ENCODE measurements at places on chromosomes 7 and 10.

- DNase-seq = peak; percentile 54
Observed at GRCh38 chr7:23055582-23056178, 41.8 kb upstream of the HYCC1 start.

GRCh38 chr10:51862149-51862548, 162.8 kb upstream of the CSTF2T start:
- DNase-seq = no peak

DNA sequence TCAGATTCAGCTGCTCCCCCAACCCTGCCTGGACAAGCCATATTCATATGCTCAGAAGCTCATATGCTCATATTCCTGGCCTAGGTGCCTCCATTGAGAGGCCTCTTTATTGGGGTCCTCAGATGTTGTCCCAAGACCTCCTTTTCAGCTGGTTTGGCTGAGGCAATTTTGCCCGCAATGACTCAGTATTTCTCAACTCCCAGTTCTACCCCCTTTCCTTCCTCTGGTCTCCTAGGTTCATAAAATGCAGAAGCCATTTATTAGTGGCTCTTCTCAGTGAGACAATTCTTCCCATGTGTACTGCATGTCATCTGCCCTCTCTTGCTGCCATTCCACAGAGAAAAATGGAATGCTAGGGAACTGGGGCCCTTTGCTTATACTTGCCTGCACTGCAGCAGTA, 110.7 kb downstream of the INHBA start:
- DNase-seq = no peak

DNA sequence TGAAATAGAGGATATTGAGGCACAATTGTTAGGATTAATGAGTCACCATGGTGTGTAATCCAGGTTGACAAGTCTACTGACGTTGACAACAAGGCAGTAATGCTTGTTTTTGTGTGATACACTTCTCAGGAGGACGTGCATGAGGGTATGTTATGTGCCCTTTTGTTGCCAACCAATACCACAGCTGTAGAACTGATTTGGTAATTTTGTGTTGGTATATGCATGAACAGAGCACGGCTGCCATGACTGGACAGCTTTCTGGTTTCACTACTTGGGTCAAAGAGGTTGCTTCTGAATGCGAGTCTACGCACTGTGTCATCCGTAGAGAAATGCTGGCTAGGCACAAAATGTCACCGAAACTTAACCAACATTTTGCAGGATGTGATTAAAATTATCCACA, 32.9 kb downstream of the PHTF2 start:
- DNase-seq = no peak

DNA sequence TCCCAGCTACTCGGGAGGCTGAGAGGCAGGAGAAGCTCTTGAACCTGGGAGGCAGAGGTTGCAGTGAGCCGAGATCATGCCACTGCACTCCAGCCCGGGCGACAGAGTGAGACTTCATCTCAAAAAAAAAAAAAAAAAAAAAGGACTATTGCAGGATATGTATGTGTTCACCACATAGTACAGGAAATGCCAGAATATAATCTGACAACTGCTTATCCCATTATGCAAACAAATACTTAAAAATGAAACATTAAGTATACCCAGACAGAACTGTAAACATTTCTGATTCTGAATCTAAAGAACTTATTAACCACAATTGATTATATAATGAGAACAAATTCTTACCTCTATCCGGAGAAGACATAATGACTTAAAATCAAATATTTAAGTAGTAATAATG, 18.7 kb downstream of the DKK1 start:
- no peak for DNase-seq

DNA sequence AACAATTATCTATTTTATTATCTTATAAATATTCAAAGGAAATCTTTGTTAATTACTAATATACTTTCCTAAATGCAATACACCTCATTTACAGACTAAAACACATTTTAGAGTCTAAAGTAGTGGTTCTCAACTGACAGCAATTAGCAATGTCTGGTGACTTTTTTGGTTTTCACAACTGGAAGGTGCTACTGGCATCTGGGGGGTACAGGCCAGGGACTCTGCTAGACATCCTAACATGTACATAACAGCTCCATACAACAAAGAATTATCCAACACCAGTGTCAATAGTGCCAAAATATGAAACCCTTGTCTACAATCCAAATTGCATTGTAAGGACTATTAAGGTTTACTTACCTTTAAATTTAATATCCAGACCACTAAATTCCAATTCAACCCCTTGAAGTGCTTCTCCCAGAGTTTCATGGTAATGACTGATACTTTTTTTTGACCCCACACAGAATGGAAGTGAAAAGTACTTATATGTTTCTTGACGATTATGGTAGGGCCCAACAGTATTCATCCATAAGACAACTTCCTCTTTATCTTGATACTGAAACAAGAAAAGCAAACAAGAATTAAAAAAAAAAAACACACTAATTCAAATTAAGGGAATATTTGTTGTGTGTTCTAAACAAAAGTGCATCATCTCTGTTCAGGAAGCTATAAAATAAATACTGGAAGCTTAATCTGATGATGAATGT, 10.4 kb downstream of the TM9SF3 start:
- no peak for DNase-seq

DNA sequence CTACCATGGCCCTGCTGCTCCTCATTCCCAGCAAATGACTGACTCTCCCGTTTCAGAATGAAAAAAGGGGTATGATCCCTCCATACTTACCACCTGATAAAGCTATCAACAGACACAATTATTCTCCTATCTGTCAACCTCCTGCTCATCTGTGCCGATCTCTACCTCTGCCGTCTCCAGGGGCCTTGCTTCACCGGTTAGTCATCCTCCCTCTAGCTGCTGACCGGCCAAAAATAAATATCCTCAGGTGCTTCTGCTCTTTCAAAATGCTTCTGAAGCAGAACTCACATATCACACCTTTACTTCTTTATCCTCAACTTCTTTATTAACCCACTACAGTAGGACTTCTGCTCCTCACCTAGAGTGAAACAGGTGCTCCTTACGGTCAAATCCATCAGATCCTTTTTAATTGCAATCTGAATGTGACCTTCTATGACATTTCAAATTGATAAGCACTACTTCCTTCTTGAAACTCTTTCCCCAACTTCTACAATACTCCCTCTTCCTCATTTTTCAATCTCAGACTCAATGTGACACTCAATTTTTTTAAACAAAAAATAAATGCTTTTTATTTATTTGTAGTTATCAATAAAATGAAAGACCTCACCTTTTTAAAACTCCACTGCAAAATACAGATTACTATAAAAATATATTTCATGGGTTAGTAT, 63.2 kb downstream of the LMBR1 start:
- no peak for DNase-seq

- no peak for DNase-seq
Observed at GRCh38 chr7:16260236-16260728, 161.1 kb downstream of the CRPPA start.

- no peak for DNase-seq
Observed at GRCh38 chr10:108913300-108913699, 1010.0 kb downstream of the XPNPEP1 start.

- no peak for DNase-seq
Observed at GRCh38 chr7:117946151-117946633, 73.0 kb upstream of the CTTNBP2 start.

DNA sequence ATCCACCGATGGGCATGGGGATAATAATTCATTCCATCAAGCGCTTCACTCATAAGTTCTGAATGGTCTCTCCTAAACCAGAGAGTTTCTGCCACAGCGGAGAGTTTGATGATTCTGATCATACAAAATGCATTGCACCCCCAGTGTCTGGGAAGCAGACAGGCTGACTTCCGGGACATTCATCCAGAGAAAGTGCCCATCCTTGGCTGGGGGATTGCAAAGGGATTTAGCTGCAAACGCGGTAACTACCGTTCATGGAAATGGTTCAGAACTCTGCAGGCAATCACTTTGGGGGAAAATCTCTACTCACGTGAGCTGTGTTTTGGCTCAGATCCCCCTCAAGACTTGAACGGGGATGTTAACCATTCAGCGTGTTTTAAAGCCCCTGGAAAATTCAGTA, 33.4 kb upstream of the CALN1 start:
- DNase-seq = no peak

DNA sequence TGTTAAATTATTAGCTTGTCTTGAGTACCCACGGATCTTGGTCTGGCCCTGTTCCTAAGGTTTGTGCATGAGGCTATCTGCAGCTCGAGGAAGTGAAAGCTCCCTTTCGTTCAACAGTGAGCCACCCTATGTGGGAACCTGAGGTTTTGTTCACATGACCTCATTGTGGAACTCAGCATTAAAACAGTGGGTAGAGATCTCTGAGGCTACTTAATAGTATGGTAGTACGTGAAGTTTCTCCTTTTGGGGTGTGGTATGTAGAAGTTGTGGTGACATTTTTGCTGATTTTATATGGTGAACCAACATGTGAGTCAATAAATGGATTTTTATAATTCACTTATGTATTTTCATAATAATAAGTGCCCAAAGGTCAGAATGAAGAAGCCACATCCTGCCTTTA, 252.7 kb upstream of the FERD3L start:
- DNase-seq = no peak

DNA sequence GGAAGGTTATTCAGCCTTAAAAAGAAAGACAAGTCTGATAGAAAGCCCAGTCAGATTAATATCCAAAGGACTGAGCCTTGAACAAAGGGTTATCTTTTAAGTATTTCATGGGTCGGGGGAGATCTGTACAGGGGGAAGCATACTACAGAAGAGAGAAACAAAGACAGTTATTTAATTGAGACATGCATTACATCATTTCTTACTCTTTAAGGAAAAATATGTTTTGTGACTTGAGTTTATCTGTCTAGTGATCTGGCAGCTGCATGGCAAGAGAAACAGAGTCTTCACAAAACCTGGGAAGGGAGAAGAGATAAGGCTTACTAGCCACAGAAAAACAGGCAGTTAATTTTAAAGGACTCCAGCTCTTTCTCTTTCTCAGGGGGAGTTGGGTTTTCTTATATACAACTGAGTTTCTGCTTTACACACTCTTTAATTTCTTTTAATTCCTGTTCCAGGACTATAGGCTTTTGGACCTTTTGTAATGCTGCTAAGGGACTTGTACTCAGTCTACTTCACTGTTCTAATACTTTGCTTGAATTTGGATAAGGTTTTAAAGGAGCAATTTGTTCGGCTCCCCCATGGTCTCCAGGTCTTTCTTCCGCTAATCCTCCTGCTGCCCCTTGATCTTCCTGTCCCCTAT, 20.9 kb upstream of the CYP3A43 start:
- DNase-seq = no peak

GRCh38 chr10:106107706-106108105, 1056.8 kb downstream of the SORCS1 start:
- DNase-seq = no peak

DNA sequence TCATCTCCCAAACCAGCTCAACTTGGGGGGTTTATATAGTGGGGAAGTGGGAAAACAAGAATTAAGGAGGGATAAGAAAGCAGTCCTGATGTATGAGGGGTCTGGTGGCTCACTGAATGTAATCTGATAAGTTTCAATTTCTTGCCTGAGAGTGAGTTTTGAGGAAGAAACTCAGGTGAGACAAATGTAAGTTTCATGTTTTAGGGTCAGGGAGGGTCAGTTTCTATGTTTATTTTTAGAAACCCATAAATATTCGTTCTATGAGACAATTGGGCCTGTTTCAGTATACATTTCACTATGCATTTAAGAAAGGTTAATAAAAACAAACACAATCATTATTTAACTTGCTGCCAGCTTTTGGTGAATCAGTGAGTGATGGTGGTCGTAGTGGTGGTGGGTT, 128.0 kb upstream of the MBL2 start:
- no peak for DNase-seq

DNA sequence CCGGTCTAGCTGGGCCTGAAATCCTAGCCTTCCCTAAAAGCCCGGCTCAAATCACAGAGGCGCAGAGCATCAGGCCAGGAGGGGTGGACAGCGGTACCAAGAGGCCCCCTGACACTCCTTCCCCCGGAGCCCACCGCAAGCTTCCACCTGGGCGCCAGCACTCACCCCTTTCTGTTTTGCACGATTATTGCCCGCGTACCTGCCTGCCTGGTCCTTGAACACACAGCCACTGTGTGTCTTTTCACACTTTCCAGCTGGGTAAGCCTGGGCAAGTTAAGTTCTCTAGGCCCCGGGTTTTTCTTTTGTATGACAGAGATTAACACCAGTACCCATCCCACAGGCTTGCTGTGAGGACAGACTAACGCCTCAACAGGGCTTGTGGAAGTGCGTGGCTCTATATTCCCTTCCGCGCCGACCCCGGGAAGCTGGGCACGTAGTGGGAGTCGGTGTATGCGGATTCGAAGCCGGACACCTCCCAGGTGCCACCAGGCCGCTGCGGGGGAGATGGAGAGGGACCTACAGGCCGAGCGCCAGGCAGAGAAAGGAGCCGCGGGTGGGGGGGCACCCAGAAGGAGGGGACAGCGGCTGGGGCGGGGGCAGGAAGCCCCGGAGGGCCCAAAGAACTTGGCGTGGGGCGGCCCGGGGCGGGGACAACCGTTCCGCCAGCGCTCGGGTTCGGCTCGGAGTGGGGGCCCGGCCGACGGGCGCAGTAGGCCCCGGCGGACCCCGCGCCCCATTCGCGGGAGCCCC, 792 bp downstream of the ZNF746 start:
- peak; percentile 5 for DNase-seq

DNA sequence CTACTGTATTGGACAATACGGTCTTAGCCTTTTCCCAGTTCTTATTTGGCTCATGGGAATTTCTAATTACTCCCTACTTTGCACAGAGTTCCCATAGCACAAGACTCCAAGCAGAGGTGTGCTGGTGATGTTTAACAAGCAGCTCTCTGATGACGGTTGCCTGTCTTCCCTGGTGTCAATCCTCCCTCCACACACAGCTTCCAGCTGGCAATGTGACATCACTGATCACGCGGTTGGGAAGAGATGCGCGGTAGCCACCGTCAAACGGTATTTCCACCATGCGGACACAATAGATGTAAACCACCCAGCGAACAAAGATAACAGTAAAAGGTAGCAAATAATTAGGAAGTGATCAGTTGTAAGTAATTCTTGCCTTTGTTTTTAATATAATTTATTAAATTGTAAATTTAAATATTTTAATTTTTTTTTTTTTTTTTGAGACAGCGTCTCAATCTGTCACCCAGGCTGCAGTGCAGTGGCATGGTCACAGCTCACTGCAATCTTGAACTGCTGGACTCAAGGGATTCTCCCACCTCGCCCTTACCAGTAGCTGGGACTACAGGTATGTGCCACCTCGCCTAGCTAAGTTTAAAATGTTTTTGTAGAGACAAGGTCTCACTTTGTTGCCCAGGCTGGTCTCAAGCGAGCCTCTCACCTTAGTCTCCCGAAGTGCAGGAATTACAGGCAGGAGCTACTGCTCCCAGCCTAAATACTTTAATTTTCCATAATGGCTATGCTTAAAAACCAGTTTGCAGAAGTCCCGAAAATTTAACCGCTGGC, 36.3 kb upstream of the IL15RA start:
- peak; percentile 48 for DNase-seq

GRCh38 chr10:85946713-85947326, 419.8 kb downstream of the GRID1 start:
- DNase-seq = no peak

- DNase-seq = no peak
Observed at GRCh38 chr10:129122846-129123245, 344.2 kb upstream of the MGMT start.

Measured in NCI-H774 (cell line).